ENCODE measurements at places on chromosomes 6 and 20.

- H3K27ac ChIP-seq: no peak overlapping the region
- no peak overlapping the region for H3K4me3 ChIP-seq
- H3K27me3 ChIP-seq: no peaks in the 10 kb centered on the region
Observed at GRCh38 chr6:42440778-42441696, 10.7 kb downstream of the TRERF1 start.

- DNase-seq: no peak
- H3K4me1 ChIP-seq: no peaks in the 10 kb centered on the region
- no peak overlapping the region for H3K4me3 ChIP-seq
- no peaks in the 10 kb centered on the region for H3K36me3 ChIP-seq
- H3K27ac ChIP-seq: no peak overlapping the region
Observed at GRCh38 chr20:60579941-60580515, 621.8 kb downstream of the CDH26 start.

DNA sequence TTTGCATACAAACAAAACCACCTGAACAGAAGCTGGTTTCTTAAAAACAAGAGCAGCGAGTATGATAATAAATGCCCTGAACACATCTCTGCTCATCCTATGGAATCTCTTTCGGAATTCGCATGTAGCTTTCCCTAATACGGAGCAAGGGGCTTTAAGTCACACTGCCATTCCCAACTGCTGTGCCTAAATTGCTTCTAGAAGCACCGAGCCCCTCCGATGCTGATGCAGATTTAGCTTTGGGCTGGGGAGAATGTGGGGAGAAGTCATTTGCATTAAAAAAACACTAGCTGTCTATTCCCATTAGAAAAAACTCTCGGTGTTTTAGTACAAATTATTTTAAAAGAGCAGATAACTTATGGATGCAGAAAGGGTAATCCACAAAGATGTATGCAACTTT is 76.9 kb downstream of the CD83 start:
- H3K4me1 ChIP-seq: no peaks in the 10 kb centered on the region
- no peak overlapping the region for H3K27ac ChIP-seq
- no peaks in the 10 kb centered on the region for H3K36me3 ChIP-seq

- H3K27ac ChIP-seq: no peak overlapping the region
- DNase-seq: no peak
- no peaks in the 10 kb centered on the region for H3K27me3 ChIP-seq
- H3K4me3 ChIP-seq: no peak overlapping the region
Observed at GRCh38 chr6:111277819-111278218, 190.5 kb downstream of the SLC16A10 start.

- peaks cover 4% of the 10 kb centered on the region for H3K4me1 ChIP-seq
- no peak overlapping the region for H3K27ac ChIP-seq
- H3K27me3 ChIP-seq: peaks cover 28% of the 10 kb centered on the region
- H3K4me3 ChIP-seq: no peak overlapping the region
Observed at GRCh38 chr6:3899970-3900439, 50.8 kb downstream of the FAM50B start.

- no peak overlapping the region for H3K27ac ChIP-seq
- H3K27me3 ChIP-seq: no peaks in the 10 kb centered on the region
- no peaks in the 10 kb centered on the region for H3K4me1 ChIP-seq
- DNase-seq: no peak
- no peaks in the 10 kb centered on the region for H3K36me3 ChIP-seq
Observed at GRCh38 chr6:9481292-9482029, 933.4 kb downstream of the TFAP2A start.

GRCh38 chr6:142359271-142359960 is 57.6 kb downstream of the ADGRG6 start:
- no peak for DNase-seq
- H3K36me3 ChIP-seq: no peaks in the 10 kb centered on the region
- H3K27ac ChIP-seq: no peak overlapping the region
- no peaks in the 10 kb centered on the region for H3K4me1 ChIP-seq
- H3K4me3 ChIP-seq: no peak overlapping the region
- H3K27me3 ChIP-seq: peaks cover 4% of the 10 kb centered on the region

DNA sequence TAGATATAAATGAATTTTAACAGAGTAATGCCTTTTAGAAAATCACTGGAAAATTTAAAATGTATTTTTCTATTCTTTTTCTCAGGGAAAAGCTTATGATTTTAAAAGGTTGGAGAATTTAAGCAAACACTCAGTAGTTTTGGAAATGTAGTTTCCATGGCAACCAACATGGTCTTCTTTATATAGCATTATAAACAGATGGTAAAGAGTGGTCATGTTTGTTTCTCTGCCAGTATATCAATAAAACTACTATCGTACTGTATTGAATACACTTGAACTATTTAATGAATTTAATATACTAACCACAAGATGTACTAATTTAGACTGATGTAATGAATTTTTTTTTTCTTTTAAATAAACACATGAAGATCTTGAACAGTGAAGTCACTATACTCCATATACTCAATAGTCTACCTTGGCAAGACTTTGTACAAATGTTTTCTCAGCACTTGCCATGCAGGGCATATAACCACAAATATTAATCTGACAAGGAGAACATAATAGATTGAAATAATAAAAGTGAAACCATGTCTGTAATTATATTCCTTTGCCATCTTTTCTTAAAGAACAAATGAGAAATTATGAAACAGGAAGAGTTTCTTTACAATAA is 105.5 kb downstream of the PDSS2 start:
- no peak for DNase-seq
- no peaks in the 10 kb centered on the region for H3K27me3 ChIP-seq
- no peak overlapping the region for H3K4me3 ChIP-seq
- no peak overlapping the region for H3K27ac ChIP-seq
- no peaks in the 10 kb centered on the region for H3K4me1 ChIP-seq

DNA sequence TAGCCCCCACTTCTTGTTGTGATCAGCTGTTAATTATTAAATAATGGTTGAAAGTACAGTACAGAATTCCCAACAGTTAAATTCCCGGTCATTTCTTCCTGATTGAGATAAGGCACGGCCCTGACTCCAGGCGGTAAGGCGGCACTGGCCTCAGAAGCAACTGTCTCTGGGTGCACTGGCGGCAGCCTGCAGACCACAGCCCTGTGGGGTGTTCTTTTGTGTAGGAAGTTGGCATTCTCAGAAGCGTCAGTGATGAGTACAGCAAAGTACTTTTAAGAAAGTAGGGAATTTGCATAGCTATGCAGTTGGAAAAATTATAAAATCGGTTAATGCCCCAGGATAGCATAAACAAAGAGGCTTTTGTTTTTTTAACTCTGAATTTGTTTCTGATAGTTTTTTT is 50.5 kb downstream of the SAMD5 start:
- no peaks in the 10 kb centered on the region for H3K4me1 ChIP-seq
- DNase-seq: no peak
- no peak overlapping the region for H3K27ac ChIP-seq
- H3K27me3 ChIP-seq: peaks cover 2% of the 10 kb centered on the region
- H3K36me3 ChIP-seq: no peaks in the 10 kb centered on the region

DNA sequence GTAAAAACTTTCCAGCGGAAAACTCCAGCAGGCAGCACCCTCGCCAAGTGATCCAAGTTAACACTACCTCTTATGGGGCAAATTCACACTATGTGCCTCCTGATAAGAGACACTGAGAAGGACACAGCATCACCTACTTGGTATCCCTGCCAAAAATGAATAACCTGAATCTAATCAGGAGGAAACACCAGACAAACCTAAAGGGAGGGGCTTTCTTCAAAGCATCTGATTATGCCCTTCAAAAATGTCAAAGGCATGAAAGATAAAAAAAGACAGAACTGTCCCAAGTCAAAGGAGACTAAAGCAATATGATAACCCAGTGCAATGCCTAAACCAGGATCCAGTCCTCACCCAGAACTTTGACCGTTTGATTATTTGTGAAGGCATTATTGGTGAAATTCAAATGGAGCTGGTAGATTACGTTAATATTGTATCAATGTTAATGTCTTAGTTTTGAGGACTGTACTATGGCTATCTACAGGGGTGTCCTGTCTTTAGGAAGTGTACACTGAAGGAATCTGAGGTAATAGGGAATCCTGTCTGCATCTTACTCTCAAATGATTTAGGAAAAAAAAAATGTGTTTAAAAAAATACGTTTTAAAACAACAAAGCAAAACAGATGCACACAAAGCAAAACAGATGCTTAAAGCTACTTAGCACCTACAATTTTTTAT is 8.3 kb downstream of the TBC1D7 start:
- no peak for DNase-seq
- no peaks in the 10 kb centered on the region for H3K4me1 ChIP-seq
- H3K27ac ChIP-seq: no peak overlapping the region

DNA sequence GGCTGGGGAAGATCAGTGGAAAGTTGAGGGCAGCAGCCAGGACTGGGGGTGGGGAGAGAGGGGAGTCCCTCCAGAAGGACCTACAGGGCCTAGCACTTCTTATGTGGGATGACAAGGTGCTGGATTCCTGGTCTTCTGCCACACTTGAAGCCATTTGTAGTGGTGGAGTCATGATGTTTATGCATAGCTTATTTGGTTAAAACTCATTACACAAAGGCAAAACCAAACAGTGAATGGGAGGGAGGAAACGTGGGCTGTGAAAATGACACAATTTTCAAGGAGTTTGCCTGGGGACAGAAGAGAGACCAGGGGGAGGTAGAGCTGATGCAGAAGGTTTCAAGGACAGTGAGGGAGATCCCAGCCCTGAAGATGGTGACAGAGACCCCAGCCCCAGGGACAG is 50.8 kb downstream of the DACT2 start:
- H3K4me1 ChIP-seq: peaks cover 4% of the 10 kb centered on the region
- H3K27ac ChIP-seq: no peak overlapping the region
- peaks cover 3% of the 10 kb centered on the region for H3K27me3 ChIP-seq
- H3K36me3 ChIP-seq: no peaks in the 10 kb centered on the region

- no peak for DNase-seq
- no peak overlapping the region for H3K4me3 ChIP-seq
- no peak overlapping the region for H3K27ac ChIP-seq
- peaks cover 6% of the 10 kb centered on the region for H3K27me3 ChIP-seq
- H3K4me1 ChIP-seq: no peaks in the 10 kb centered on the region
- H3K36me3 ChIP-seq: no peaks in the 10 kb centered on the region
Observed at GRCh38 chr6:159582736-159583135, 110.3 kb downstream of the SOD2 start.

- no peaks in the 10 kb centered on the region for H3K27me3 ChIP-seq
- no peaks in the 10 kb centered on the region for H3K36me3 ChIP-seq
- no peak overlapping the region for H3K4me3 ChIP-seq
- no peak overlapping the region for H3K27ac ChIP-seq
- no peak for DNase-seq
Observed at GRCh38 chr6:121748850-121749249, 313.4 kb downstream of the GJA1 start.

All from activated T-helper 1 cell treated with anti-CD3 and anti-CD28 coated beads, Interleukin-12 subunit alpha, Interleukin-12 subunit beta, Interleukin-2, Interleukin-4 antibody, amounts not matched to agents 30 ng/mL and 10 ng/mL and 1 ng/mL, durations not matched to agents 14 hours and 24 hours and 36 hours (primary cell).